Gastrocnemius medialis (tissue), 4 donors: ENCODE measurements at places on chromosomes 16 and 17. TPM values are rescaled to one million over a fixed set of nuclear protein-coding genes. Genes with fewer than 3 reads are reported as not detected.

- DNase-seq = no peak
These were observed 6.4 kb downstream of the PRKCB start for GRCh38 chr16:23842137-23842600.

DNA sequence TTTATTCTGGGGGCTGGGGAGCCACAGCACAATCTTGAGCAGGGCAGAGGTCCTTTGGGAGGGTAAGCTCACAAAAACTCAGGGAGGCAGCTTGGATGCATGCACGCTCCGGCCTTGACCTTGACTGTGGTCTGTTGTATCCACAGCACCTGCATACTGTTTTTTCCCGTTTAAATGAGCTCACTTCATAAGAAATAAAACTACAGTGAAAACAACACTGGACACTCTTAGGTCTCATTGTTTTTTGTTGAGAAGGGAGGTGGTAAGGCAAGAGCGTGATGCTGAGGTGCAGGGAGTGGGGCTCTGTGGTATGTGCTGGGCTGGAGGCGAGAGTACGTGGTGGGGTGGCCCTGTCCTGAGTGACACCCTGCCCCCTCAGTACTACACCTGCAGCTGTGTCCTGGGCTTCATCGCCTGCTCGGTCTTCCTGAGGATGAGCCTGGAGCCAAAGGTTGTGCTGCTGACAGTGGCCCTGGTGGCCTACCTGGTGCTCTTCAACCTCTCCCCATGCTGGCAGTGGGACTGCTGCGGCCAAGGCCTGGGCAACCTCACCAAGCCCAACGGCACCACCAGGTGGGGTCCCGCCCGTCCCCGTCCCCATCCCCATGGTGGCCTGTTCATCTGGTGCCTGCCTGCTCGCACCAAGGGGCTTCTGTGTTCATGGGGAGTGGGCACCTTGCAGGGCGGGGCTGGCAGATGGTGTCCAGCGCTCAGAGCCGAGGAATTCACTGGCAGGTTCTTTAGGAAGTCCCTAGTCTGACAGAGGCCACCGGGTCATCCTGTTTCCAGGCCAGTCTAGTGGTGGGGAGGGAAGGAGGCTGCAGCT is 44.2 kb downstream of the ADCY7 start:
- no peak for DNase-seq

GRCh38 chr17:70552230-70552981 is 383.1 kb downstream of the KCNJ2 start:
- no peak for DNase-seq

- no peak for DNase-seq
These were observed 2.5 kb downstream of the SLC12A4 start for GRCh38 chr16:67965668-67966548.

The NT5C gene
- 111 TPM for total RNA-seq

The PPL gene
- total RNA-seq = 23.1 TPM

GRCh38 chr16:89431158-89431584 is 59.2 kb downstream of the ANKRD11 start:
- DNase-seq = no peak
